ENCODE measurements at places on chromosomes 6 and 20.

DNA sequence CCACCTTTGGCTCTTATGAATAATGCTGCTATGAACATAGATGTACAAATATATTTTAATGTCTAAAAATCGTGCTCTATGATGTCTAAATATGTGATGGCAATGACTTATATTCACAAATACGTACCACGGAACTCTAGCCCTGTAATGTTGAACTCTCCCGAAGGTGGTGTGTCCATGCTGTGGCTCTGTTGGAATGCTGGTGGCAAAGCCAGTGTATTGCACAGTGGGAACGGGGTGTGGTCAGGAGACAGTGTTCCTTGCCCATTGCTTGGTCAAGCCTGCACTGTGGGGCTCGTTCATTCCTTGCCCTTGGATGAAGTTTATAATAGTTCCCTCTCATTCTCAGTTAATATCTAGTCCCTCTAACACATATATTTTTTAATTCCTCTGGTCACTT is 109.6 kb downstream of the MTHFD1L start:
- no peak for DNase-seq

GRCh38 chr20:51931371-51931781 is 129.1 kb upstream of the SALL4 start:
- DNase-seq, result no peak

DNA sequence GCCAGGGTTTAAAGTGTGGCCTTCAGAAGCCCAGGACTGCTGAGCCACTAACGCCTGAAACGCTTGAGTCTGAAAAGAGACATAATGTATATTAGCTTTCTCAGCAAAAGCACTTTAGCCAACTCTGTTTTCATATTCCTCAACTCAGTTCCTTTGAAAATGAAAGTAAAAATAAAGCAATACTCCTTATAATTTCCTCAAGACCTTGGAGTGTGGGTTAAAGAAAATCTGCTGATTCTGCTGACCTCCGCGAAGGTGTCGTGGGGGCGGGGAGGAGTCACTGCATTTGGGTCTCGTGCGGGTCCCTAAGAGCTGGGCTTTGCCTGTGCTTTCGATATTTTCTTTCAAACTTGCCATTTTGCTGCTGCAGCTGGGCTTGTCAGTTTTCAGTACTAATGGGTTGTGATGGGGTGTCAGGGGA is 142.2 kb upstream of the ARID1B start:
- DNase-seq, result no peak

GRCh38 chr20:8331740-8332412 is 199.8 kb downstream of the PLCB1 start:
- no peak for DNase-seq

DNA sequence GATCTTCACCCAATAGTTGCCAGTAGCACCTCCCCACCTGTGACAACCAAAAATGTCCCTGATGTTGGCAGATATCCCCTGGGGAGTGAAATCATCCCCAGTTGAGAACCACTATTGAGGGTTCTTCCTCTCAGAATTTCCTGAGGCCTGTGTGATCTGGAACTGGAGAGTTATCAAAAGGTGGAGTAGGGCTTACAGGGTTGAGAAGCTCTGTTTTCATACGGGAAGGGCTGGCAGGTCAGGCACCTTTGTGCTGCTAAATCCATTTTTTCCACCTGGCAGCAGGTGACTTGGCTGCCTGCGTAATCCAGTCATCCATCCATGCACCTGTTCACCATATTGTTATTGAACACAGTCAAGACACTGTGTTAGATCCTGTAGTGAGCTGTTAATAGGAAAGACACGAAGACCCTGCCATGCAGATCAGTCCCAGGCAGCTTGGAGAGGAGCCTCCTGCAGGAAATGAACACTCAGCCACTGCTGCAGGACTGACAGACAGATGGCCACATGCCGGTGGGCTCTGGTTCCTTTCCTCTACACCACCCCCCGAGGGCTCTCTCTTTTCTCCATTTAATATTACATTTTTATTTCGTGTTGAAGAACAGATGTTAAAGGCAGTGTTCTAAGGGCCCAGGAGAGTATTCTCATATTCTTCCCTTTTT is 5.4 kb downstream of the DUSP22 start:
- no peak for DNase-seq

- DNase-seq, result no peak
These were observed 3.0 kb upstream of the GCM1 start for GRCh38 chr6:53151676-53152075.

- no peak for DNase-seq
These were observed 112.7 kb downstream of the CLIC5 start for GRCh38 chr6:45902984-45903383.

DNA sequence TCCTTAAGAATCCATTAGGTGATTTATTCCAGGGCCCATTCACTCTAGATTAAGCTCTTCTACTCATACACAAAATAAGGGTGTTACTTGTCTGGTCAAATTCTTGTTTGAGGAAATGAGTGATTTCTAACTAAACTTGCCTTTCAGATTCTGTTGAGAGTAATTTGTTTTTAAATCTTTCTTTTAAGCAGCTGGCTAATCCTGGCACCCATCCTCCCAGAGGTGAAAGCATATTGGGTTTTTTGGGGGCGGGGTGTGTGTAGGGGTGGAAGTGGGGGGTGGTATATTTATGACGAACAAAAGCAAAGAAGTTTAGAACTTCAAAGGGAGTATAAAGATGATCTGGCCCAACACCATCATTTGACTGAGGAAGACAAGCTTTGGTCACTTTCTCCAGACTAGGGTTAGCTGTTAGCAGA is 94.7 kb downstream of the RTN4IP1 start:
- no peak for DNase-seq

DNA sequence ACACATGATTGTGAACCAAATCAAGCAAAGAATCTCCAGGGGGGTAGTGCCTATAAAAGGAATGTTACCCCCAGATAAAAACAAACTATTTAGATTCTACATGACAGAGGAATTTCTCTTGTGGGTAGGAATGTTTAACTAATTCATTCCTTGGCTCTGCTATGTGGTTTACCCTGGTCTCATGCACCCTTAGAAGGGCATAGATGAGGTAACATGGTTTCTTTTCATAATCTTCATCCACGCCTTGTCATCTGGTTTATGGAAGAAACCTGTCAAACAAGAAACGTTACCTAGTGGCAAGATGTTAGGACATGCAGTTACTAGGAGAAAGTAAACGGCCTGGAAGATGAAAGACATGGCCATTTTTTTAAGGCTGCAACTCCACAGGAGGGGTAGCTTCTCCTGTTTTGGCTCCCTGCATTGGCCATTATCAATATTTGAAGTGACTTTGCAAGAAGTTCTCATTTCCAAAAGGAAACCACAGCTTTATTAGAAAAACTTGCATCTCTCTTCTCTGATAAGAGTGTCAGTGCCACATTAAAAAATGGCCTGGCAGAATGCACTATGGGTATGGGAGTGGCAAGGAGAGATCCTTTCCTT is 45.5 kb downstream of the STX11 start:
- no peak for DNase-seq

- DNase-seq, result no peak
These were observed 10.8 kb upstream of the BFSP1 start for GRCh38 chr20:17541996-17542395.

Measured in stimulated activated CD4-positive, alpha-beta T cell treated with anti-CD3 and anti-CD28 coated beads, TNF-alpha, amount 100 ng/mL, for 1 hour (primary cell).